Hematopoietic multipotent progenitor cell treated with erythropoietin and hydrocortisone succinate and interleukin-3 and kit ligand, for 17 days (in vitro differentiated cells): ENCODE measurements at places on chromosomes 1 and 21.

GRCh38 chr1:3790500-3790923, 5.8 kb downstream of the LRRC47 start:
- DNase-seq = no peak

- DNase-seq = no peak
Observed at GRCh38 chr1:168319691-168320090, 39.0 kb downstream of the TBX19 start.

GRCh38 chr21:17387030-17387617, 125.7 kb upstream of the CXADR start:
- peak; percentile 64 for DNase-seq

- DNase-seq = no peak
Observed at GRCh38 chr1:105934806-105935205, 1121.7 kb upstream of the PRMT6 start.

DNA sequence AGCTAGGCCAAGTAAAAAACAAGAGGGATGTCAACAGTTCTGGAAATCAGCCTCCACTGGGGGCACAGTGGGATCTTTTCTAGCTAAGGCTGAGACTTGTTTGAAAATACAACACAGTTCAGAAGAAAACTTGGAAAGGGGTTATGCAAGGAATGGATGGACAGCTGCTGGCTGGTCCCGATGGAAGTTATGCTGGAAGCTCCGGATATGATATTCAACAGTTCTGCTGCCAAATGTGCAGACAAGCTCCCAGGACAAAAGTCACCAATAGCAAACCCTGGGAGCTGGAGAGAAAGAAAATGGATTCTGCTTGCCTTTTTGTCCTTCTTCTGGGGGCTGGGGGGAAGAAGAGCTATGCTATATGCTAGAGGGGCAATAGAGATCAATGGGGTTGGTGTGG, 14.3 kb downstream of the LMX1A start:
- no peak for DNase-seq

DNA sequence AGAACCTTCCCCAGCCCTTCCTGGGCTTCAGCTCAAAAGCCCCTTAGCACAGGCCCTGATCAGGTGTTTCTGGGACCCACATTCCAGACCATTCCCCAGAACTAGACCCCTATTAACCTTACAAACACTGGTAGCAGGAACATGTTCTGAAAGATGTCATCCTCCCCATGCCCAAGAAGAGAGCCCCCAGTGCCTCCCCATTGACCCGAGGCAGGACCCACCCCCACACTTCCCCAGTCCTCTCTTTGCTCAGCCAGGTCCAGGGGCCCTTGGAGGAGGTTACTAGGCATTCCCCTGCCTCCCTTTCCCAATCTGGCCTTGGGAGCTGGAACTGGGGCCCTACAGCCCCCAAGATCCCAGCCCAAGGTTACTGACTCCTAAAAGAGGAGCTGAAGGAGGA, 38.9 kb upstream of the HMGB4 start:
- no peak for DNase-seq

- DNase-seq = no peak
Observed at GRCh38 chr1:245074232-245074747, 80.5 kb upstream of the KIF26B start.
